NCI-H774 (cell line): ENCODE measurements at places on chromosomes 12 and 14.

GRCh38 chr12:99042226-99042625 is 397.1 kb downstream of the APAF1 start:
- no peak for DNase-seq

GRCh38 chr14:32662211-32662610 is 276.5 kb upstream of the NPAS3 start:
- DNase-seq: no peak

- no peak for DNase-seq
Observed at GRCh38 chr14:53147208-53147607, 5.9 kb downstream of the DDHD1 start.

GRCh38 chr12:50397117-50397650 is 775 bp upstream of the FAM186A start:
- no peak for DNase-seq

DNA sequence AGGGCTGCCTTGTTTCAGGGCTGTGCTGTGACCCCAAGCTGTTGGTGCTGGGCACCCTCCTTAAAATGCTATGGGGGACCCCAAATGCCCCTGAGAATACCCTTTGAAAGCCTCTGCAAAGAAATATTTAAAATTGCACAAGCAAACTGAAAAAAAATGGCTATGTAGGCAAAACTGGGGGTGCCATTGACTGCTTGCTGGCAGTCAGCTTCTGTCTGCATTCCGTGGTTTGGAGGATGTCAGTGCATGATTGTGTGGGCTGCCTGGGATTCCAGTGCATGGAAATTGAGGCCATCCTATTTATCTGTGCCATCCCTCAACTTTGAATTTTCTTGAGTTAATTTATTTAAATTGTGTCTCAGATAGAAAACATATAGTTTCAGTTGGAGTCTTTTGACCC is 113.7 kb upstream of the RTL1 start:
- DNase-seq: no peak

DNA sequence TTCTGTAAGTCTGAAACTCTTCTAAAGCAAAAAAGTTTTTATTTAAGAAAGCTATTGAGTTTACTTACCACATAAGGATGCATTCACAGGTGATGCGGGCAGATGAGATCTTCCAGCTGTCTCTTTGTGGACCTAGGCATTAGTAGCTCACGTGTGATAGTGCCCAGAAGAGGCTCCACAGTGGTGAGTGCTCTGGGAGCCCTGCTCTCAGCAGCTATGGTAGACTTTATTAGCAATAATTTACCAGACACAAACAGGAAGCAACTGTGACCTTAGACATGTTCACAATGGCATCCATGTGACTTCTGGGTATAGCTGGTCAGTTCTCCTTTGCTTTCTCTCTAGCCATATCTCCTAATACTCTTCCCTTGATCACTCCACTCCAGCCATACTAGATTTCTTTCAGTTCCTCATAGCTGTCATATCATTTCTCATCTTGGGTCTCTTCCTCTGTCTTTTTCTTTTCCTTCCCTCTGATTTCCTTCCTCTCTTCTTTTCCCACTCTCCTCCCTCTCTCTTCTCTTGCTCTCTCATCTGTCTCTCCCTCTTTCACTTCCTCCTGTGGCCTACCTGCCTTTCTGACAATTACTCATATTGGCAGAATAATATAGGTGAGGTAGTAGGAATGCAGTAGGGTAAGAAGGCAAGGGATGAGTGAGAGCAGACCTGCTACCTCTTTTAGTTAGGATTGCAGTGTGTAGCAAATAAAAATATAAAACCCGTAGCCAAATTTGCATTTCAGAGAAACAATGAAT is 75.2 kb upstream of the SCAF11 start:
- no peak for DNase-seq

DNA sequence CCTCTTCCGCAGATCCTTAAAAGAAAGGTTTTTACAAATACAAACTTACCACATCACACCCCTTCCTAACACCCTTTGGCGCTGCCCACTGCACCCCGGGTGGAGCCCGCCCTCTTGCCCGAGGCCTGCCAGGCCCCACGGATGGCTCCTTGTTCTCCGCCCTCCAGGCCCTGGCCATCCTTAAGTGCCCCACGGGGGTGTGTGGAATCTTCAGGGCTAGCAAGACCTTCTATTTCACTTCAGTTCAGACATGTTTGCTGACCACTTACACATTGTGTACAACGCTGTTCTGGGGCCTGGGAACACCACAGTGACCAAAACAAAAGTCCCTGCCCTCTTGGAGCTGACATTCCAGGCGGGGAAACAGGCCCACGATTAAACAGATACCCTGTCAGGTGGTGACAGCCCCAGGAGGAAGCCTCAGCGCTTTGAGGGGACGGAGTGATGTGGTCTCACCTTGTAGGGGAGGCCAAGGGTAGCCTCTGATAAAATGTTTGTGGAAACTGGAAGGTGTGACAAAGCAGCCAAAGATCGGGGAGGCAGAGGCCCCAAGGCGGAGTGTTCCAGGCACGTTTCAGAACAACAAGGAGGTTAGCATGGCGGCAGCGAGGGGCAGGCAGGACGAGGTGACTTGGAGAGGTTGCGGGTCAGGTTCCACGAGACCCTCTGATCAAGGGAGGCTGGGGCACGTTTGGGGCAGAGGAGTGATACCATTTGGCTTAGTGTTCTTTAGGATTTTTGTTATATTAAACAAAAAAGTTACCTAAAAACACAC is 27.0 kb downstream of the TPCN1 start:
- DNase-seq: no peak

DNA sequence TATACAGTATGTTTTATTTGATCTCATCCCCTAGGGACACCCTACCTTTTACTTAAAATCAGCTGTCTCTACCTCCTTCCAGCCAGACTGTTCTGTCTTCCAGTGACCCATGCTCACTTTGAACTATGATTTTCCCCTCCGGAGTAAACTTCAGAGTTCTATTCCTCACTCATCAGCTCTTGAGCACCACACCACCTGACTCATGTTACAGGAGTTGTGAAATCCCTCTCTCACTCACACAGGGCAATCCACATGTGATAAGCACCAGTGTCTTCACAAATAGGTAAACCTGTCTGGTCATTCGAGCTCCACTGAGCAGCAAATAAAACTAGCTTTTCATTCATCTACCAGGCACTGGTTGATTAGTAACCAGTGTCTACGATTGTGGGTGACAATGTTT is 177.3 kb upstream of the BMP4 start:
- no peak for DNase-seq

GRCh38 chr12:45183246-45183645 is 32.6 kb upstream of the ANO6 start:
- DNase-seq: no peak

GRCh38 chr12:78568321-78569020 is 296.1 kb upstream of the SYT1 start:
- no peak for DNase-seq

- no peak for DNase-seq
Observed at GRCh38 chr12:6084261-6084968, 40.1 kb downstream of the VWF start.

GRCh38 chr14:92316176-92316575 is 6.8 kb upstream of the SLC24A4 start:
- no peak for DNase-seq

DNA sequence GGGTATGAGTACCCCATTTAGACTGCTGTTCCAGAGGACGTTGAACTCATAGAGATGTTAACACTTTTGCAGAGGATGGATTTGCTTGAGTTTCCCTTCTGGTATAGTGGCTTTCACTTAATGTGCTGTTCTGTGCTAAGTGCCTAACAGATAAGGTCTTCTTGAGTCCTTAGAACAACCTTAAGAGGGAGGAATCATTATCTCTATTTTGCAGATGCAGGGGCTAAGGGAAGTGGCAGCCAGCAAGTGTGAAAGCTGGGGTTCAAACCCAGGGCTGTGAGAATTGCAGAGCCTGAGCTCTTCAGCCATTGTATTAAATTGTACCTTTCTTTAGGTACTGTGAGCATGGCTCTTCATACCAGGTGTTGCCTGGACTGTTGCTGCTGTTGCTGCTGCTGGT is 122.1 kb upstream of the NRXN3 start:
- no peak for DNase-seq

DNA sequence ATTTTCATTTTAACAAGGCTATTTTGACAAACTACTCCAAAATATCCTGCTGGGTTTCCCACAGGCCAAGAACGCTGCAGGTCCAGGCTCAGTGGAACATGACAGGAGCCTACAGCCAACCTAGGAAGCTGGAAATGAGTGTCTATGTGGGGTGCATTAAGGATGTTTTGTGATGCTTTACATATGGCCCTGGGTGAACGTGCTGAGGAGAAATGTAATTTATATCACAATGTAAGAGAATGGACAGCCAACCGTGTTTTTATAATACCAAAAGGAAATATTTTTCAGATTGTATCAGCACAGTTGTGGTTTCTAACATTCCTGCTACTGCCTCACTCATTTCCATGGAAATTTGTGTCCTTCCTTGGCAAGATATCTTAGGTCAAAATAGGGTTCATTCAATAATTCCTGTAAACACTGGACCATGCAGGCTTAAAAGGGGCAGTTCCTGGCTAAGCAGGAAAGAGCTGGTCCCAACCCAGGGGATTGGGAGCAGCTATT is 51.5 kb downstream of the ST8SIA1 start:
- no peak for DNase-seq

DNA sequence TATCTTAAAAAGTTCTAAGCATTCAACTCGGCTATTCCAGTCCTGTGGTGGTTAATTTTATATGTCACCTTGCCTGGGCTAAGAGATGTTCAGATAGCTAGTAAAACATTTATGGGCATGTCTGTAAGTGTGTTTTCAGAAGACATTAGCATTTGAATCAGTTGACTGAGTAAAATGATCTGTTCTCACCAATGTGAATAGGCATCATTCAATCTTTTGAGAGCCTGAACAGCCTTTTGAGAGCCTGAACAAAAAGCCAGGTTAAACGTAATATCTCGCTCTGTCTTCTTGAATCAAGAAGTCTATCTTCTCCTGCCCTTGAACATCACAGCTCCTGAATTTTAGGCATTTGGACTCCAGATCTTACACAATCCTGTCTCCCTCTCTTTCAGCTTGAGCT is 1266.1 kb downstream of the LRFN5 start:
- DNase-seq: no peak

DNA sequence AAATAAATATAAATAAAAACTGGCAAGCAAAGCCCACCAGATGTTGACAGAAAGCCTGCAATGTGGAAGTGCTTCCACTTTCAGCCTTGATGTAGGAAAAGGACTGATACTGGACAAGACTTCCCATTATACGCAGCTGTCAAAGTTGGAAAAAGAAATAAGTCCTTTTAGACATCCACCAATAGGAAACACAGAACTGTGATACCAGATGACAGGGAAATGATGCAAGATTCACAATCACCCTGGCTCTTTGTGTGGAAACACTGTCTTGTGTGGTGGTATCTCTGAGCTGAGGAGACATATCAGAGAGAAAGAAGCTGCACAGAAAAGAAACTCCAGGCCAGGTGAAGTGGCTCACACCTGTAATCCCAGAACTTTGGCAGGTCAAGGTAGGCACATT is 13.8 kb upstream of the METAP2 start:
- no peak for DNase-seq

- no peak for DNase-seq
Observed at GRCh38 chr12:75739912-75740311, 228.5 kb upstream of the KRR1 start.

- no peak for DNase-seq
Observed at GRCh38 chr12:26488351-26488750, 293.0 kb downstream of the SSPN start.

DNA sequence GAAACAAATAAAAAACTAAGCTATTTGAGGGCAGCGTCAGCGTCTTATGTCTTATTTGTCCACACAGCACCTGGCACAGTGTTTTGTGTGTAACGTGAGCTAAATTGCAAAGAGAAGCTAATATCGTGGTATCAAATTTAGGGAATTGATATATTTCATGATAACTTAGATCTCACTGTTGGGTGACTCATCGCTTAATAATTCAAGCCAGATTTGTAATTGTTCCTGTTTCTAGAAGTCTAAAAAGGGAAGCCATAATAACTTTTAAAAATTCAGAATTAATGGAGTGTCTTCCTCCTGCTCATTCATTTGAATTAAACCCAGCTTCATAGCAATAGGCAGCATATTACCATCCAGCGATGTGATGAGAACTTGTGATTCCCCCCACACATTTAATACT is 214.7 kb downstream of the PDZRN4 start:
- no peak for DNase-seq

GRCh38 chr14:104827177-104828055 is 26.5 kb downstream of the ZBTB42 start:
- DNase-seq: peak; percentile 2

DNA sequence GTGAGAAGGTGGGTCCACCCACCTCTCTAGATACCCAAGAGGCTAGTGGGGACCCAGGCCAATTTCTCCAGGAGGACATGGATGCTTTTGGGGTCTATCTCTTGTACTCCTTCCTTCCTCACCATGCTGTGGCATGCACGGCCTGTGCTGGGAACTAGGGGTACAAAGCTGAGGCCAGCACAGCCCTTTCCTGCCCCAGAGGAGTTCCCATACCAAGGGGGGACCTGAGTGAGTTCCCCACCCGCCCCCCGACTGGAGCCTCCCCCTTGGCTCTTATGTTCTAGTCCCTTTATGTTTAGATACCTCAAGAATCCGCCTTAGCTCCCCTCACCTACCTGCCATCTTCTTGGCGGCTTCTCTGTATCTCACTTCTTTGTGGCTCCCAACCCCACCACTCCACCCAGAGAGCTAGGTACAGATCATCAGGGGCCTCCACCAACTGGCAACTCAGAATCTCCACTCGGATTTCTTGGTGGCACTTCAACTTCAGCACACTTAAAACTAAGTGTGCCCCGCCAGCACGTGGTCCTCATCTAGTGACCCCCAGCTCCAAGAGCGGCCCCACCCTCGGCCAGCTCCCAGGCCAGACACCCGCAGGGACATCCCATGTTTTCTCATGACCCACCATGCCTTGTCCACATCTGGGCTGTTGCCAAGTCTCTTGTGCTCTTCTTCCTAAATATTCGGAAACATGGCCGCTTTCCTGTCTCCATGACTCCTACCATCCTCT is 115.2 kb upstream of the RTL1 start:
- DNase-seq: no peak

GRCh38 chr14:68792979-68793733 is at the start of gene ZFP36L1:
TSS of gene ZFP36L1 (minus strand) at chr14:68793067. CDS start at chr14:68792938, 129 bp downstream.
- no peak for DNase-seq

GRCh38 chr12:74663958-74664357 is 126.3 kb downstream of the ATXN7L3B start:
- no peak for DNase-seq

DNA sequence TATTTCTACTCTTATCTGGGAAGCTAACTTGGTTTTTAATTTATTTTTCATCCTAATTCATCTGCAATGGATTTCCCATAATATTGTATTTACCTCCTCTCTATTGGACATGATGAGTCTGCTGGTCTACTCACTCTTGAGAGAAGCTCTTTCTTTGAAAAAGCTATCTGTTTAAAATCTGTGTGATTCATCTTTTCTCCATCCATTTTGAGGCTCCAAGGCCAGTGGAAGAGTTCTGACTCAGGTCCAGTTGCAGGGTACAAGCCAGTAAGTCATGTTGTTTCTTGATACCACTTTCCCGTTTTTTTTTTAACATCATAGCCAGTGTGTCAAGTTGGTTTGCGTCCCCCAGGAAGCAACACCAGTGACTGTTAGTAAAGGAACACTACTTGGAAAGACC is 160.3 kb upstream of the BMP4 start:
- no peak for DNase-seq

GRCh38 chr12:116441292-116441691 is 117.9 kb upstream of the MAP1LC3B2 start:
- no peak for DNase-seq

GRCh38 chr12:123131879-123132402 is 18.9 kb downstream of the PITPNM2 start:
- DNase-seq: peak; percentile 98
